ENCODE measurements at places on chromosomes 2 and 18. TPM values are rescaled to one million over a fixed set of nuclear protein-coding genes. Genes with fewer than 3 reads are reported as not detected.

ASPRV1 gene
- total RNA-seq, result 4.3 TPM

DNA sequence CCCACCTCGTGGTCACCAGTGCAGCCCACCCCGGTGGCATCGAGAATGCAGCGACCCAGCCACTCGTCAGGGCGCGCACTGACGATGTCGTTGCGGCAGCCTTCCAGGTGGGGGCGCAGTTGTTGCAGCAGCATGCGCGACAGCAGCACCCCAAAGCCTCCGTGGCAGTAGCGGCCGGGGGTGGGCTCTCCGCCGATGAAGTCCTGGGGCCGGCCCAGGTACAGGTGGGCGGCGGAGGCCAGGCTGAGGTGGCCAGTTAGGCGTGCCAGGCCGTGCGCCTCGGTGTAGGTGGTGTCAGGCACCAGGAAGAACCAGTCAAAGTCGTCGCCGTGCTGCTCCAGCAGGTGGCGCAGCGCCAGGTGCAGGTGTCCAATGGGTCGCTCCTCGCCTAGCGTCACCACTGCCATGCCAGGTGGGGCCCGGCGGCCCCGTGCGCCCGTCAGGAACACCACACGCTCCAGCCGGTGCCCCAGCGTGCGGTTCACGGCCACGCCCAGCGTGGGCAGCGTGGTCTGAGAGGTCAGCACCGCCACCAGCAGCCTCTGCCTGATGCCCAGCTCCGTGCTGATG, 1.9 kb downstream of the CHPF start:
- peak; percentile 87 for DNase-seq

DNA sequence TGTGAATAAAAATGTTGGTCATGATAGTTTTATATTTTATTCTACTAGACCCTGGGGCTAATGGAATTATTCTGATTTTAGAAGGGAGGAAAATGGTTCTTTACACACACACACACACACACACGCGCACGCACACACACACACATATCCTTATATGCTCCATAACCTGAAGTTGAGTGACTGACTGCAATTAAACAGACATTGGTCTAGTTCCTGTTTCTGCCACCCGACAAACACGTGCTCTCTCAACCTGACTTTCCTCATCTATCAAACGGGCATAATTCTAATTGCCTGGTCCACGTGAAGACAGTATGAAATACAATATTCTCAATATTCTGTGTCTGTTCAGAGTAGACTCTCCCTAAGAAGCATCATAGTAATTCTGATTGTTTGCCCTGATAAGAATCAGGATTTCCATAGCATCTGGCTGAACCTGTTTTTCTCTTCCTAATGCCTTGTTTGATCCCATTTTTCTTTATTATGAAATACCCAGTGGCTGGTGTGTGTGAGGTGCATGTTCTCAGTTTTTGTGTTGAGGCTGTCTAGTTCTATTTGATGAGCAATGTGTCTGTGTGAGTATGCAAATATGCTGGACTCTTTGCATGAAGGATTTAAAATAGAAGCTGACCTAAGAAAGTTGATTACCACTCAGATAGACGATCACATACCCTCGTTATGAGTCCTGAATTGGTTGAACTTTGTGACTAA, 51.0 kb downstream of the SETBP1 start:
- no peak for DNase-seq

GRCh38 chr2:108423502-108424251, 25.3 kb upstream of the GCC2 start:
- DNase-seq, result no peak

- DNase-seq, result no peak
Measured at GRCh38 chr2:129078548-129078947, 759.9 kb upstream of the HS6ST1 start.

CCDC68 gene
- 15.8 TPM for total RNA-seq

DNA sequence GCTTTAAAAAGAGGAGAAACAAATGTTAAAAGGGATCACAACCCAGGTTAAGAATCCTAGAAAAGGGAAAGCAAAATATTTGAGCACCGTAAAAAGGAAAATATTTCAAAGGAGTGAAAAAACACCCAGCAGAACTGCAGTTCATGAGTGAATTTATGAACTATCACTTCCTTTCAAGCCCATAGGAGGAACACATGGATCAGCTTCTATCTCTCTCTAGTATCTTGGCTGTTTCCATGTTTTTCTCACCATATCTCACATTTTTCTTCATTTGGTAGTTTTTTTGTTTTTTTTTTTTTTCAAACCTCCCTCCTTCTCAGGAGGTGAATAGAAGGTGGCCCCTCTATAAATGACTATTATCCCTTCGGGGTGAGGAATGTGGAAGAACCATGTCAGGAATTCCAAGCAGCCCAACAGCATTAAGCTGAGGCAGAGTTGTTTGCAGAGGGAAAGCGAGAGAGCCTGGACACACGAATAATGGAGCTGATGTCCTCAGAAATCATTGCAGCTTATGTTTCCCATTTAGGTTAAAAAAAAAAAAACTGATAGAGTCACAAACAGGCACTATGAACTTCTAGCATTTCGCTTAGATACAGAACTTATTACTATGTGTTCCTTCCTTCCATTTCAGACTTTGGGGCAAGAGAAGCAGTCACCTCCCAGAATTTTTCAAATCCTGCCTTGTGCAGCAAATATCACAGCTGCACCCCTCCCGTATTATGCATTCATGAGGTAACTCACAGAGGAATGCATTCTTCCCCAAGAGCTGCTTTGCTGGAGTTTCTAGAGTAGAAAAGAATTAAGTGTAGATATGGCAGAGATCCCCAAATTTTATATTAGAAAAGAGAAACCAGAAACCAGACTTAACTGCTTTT, 315.6 kb downstream of the IRS1 start:
- DNase-seq, result no peak

SMYD1 gene
- total RNA-seq, result not detected

LINC00305 gene
- total RNA-seq, result not detected

GLI2 gene
- total RNA-seq, result 23.1 TPM

- DNase-seq, result no peak
Measured at GRCh38 chr2:3857576-3857975, 154.2 kb downstream of the DCDC2C start.

- DNase-seq, result no peak
Measured at GRCh38 chr2:120660056-120660694, 75.5 kb upstream of the GLI2 start.

- DNase-seq, result no peak
Measured at GRCh38 chr2:120874888-120875275, 139.2 kb downstream of the GLI2 start.

DNA sequence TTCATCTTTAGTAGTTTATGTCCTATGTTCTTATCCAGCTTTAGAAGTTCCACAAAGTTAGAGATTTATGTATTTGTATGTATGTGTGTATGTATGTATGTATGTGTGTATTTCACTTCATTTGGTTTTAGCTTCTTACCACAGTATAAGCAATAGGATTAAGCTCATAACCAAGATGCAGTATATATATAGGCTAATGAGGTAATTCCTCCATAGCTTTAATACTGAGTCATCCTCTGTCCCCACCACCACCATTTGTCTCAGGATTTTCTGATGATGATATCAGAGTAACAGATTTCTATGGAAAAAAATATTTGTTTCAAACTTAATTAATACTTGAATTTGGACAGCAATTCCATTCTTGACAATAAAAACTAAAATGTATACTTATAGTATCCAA, 159.2 kb downstream of the SOX11 start:
- no peak for DNase-seq

Data from ascending aorta (tissue), 2 donors.